ENCODE measurements at places on chromosomes 6 and 20.

GRCh38 chr6:45675634-45676033, 297.9 kb upstream of the SUPT3H start:
- no peak for DNase-seq

DNA sequence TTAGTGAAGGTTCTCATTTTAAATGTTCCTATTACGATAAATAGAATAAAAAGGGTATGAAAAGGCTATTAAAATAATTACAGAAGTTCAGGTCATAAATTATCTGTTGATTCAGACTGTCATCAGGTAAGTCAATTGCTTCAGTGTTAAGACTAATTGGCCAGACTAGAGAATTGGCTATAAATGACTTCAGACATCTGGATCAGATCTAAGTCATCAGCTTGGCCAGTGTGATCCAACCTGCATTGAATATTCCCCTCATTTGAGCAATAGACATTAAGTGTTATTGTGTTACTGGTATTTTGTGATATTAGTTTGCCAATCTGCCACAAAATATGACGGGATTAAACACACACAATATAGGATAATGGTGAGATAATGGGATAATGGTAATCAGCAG, 377.6 kb upstream of the CITED2 start:
- no peak for DNase-seq

DNA sequence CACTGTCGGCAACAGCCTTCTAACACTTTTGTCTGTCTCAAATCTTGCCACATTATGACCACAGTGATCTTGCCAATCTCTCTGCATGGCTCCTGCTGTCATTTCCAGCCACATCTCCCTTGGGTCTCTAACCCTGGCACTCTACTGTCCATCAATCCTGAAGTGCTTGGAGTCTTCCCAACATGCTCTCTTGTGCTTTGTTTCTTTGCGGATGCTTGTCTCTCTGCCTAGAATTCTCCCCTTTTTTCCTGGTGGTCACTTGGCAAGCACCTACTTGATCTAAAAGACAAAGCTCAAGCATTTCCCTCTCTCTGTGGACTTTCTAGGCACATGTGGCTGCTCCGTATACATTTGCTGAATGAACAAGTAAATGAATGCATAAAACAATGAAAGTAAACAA, 290.7 kb upstream of the MAP3K7 start:
- no peak for DNase-seq

- no peak for DNase-seq
Measured at GRCh38 chr20:57475388-57476083, 49.4 kb downstream of the CTCFL start.

DNA sequence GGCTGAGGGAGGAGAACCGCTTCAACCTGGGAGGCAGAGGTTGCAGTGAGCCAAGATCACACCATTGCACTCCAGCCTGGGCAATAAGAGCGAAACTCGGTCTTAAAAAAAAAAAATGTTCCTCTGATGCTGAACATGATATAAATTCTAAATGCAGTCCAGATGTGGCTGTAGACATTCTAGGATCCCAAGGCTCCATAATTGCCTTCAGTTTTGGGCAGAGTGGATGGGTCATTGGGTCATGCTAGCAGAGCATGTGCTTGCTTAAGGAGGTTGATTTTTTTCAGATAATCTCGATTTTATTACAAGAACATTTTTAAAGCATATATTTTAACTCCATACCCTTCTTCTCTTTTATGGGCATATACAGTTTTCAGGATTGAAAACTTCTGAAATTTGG, 112.0 kb downstream of the UTRN start:
- DNase-seq, result no peak

- DNase-seq, result no peak
Measured at GRCh38 chr6:69489970-69490369, 306.8 kb downstream of the LMBRD1 start.

GRCh38 chr20:25249198-25249931, 1.5 kb downstream of the PYGB start:
- DNase-seq, result no peak

GRCh38 chr6:73644030-73644429, 9.8 kb downstream of the SLC17A5 start:
- DNase-seq, result no peak

GRCh38 chr6:55980627-55981211, 105.3 kb upstream of the BMP5 start:
- peak; percentile 40 for DNase-seq

- DNase-seq, result no peak
Measured at GRCh38 chr6:95274686-95275235, 302.6 kb upstream of the MANEA start.

DNA sequence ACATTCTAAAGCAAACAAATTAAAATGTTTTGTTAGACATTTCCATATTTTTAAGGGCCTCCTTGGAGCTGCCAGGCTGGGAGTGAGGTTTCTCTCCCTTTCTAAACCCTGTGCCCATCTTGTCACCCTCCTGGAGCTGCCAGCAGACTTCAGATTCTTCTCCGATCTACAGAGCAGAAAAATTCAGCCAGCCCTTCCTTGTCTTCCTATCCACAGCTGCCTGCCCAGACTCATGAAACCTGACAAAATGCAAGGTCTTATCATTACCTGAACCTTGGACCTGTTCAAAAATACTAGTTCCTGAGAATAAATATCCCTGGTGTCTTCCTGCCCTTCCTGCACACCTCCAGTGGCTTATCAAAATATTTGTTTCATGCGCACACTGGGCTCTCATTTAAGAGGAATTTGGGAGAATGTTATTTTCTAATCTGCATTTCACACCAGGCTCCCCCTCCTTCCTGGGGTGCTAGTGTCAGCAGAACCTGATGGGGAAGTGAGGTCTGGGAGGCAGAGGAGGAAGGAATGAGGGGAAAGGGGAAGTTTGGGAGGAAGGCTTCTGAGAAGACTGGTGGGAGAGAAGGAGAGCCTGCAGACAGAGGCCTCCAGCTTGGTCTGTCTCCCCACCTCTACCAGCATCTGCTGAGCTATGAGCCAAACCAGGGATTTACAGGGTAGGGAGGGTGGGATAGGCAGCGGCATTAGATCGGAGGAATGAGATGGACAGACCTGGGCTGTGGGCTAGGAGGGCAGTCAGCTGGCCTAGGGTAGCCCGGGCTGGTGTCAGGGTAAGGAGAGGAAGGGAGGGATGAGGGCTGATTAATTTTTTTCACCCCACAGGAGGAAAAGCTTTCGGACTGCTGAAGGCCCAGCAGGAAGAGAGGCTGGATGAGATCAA, at the start of gene AIF1:
AIF1 (plus strand) TSS at position 551 of the 895 bp plus-strand sequence; CDS start at position 647, 96 bp downstream.
- no peak for DNase-seq

- DNase-seq, result no peak
Measured at GRCh38 chr6:47357827-47358226, 48.1 kb upstream of the TNFRSF21 start.

DNA sequence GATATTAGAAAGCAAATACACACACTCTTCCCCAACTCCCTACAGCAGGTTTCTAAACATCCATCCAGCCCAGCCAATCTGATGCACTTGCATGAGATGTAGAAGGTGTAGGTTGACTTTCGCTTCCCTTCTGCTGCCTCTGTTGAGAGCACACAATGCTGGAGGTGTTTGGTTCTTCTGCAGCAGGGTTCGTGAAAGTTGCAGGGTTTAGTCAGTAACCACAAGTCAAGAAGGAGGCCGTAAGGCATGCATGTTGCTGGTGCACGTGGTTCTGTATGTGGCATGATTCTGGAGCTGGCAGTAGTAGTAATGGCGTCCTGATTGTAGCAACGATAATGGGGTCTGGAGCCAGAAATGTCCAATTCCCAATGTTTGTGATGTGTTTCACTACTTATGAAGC, 53.0 kb downstream of the DEK start:
- no peak for DNase-seq

GRCh38 chr20:64082126-64082731, 2.0 kb downstream of the LKAAEAR1 start:
- DNase-seq, result no peak

DNA sequence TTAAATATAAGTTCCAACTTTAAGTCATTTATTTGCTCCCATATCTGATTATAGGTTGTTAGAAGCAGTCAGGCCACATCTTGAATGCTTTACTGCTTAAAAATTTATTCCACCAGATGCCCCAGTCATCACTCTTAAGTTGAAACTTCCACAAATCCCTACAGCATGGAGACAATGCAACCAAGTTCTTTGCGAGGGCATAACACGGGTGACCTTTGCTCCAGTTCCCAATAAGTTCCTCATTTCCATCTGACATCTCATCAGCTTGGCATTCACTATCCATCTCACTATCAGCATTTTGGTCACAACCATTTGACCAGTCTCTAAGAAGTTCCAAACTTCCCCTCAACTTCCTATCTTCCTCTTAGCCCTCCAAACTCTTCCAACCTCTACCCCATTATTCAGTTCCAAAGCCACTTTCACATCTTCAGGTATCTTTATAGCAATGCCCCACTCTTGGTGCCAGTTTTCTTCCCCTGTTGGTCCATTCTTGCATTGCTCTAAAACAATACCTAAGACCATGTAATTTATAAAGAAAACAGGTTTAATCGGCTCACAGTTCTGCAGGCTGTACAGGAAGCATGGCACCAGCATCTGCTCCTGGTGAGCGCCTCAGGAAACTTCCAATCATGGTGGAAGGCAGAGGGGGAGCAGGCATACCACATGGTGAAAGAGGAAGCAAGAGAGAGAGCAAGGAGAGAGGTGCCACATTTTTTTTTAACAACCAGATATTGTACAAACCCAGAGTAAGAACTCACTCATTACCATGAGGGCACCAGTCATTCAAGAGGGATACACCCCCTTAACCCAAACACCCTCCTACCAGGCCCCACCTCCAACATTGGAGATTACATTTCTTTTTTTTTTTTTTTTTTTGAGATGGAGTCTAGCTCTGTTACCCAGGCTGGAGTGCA, 15.9 kb upstream of the ITPR3 start:
- DNase-seq, result no peak

GRCh38 chr6:24052590-24052961, 73.4 kb upstream of the NRSN1 start:
- DNase-seq, result no peak

GRCh38 chr6:56387621-56388414, 140.4 kb upstream of the COL21A1 start:
- no peak for DNase-seq
